ENCODE measurements at places on chromosomes 11 and 22.

DNA sequence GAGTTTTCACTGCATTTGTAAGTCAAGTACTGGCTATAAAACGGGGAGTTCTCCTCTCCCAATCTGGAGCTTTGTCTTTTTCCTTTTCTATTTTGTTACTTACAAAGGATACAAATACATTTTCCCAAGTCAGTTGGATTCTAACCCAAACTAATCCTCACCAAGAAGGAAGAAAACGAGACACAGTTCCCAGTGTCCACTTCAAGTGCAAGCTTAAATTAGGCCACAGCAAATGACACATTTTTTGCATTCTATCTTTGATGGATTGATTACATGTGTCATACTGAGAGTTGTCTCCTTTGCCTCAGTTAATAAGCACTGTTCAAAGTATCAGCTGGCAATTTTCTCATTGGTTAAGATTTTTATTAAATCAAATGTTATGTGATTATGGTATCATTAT lies 296.7 kb upstream of the ANO5 start:
- DNase-seq: no peak

- DNase-seq: peak; percentile 73
These were observed 1.7 kb downstream of the CBX6 start for GRCh38 chr22:38870312-38870741.

DNA sequence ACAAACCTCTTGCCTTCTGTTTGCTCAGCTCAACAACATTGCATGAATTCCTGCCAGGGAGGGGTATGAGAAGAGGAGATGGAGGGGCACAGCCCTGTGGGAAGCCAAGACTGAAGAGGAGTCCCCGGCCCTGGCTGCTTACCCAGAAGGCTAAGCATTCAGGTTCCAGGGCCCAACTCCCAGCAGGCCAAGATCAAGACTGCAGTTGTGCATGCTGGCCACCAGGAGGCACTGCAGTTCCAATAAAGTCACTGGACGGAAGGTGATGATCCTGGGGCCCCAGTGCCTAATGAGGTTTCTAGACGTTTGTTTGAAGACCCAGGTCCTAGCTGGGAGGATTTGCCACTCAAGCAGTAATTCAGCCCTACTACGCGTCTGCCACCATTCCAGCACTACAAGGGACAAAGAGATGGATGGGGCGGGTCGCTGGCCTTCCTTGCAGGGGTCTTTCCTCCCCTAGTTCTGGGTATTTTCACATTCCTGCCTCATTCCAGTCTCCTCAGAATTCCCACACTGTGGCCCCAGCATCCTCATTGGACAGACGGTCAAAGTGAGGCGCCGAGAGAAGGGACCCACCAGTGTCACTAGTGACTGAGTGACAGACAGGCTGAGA lies 23.6 kb downstream of the ALX4 start:
- DNase-seq: peak; percentile 30

GRCh38 chr11:6201481-6201880 lies 2.5 kb downstream of the OR52W1 start:
- DNase-seq: no peak

- DNase-seq: no peak
These were observed 35.6 kb downstream of the ELFN2 start for GRCh38 chr22:37391702-37392101.

- peak; percentile 40 for DNase-seq
These were observed 2.0 kb downstream of the KCNJ11 start for GRCh38 chr11:17386331-17387084.

GRCh38 chr11:133230431-133230830 lies 301.9 kb downstream of the OPCML start:
- no peak for DNase-seq

Data from pons (tissue), 1 donor.